ENCODE measurements at places on chromosomes 2 and 18. TPM values are rescaled to one million over a fixed set of nuclear protein-coding genes. Genes with fewer than 3 reads are reported as not detected.

ZNF532 gene
- polyA plus RNA-seq = 132 TPM

ZNF385B gene
- polyA plus RNA-seq = 0.82 TPM

ITPRIPL1 gene
- polyA plus RNA-seq = 11.7 TPM

SERPINB11 gene
- not detected for polyA plus RNA-seq

PROM2 gene
- 2.6 TPM for polyA plus RNA-seq

FSIP2 gene
- polyA plus RNA-seq = 0.47 TPM

CCDC150 gene
- 6.1 TPM for polyA plus RNA-seq

PHOSPHO2 gene
- 1.9 TPM for polyA plus RNA-seq

HRH4 gene
- polyA plus RNA-seq = 0.02 TPM

C2orf66 gene
- not detected for polyA plus RNA-seq

ANKRD30BL gene
- polyA plus RNA-seq = 0.05 TPM

MROH2A gene
- polyA plus RNA-seq = not detected

RAMP1 gene
- polyA plus RNA-seq = 3.9 TPM

TLX2 gene
- 0.06 TPM for polyA plus RNA-seq

DYNAP gene
- polyA plus RNA-seq = 1.1 TPM

CNTNAP5 gene
- polyA plus RNA-seq = 0.13 TPM

CBLN2 gene
- polyA plus RNA-seq = not detected

MTX2 gene
- 17.8 TPM for polyA plus RNA-seq

POTEJ gene
- not detected for polyA plus RNA-seq

ANKRD30B gene
- not detected for polyA plus RNA-seq

AQP12B gene
- polyA plus RNA-seq = not detected

REG3A gene
- polyA plus RNA-seq = not detected

PTPRM gene
- polyA plus RNA-seq = 7.0 TPM

LONRF2 gene
- polyA plus RNA-seq = 0.24 TPM

SERPINB10 gene
- not detected for polyA plus RNA-seq
